ENCODE measurements at places on chromosomes 11 and 22.

GRCh38 chr11:45563171-45563570 lies 102.3 kb downstream of the CHST1 start:
- DNase-seq = no peak

- DNase-seq = peak; percentile 50
These were observed at the start of gene ADM2 for GRCh38 chr22:50481440-50482106. Gene ADM2 (plus strand): TSS chr22:50481543. CDS start chr22:50481848, 305 bp downstream.

DNA sequence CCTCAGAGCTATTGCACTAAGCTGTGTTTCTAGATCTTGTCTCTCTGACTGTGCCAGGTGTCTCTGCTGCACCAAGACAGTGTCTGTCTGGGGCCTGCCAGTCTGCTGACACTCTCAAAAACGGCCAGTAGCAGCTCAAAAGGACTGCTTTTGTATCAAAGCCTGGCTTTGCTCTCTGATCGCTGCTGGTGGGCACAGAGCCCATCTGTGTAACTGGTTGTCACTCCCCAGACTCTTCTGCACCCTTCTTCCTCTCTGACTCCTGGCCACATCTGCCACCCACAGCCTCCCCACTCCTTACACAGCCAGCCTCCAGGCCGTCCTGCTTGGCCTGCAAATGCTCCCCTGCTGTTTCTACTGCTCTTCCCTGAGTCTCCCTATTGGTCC lies 26.5 kb downstream of the MED15 start:
- DNase-seq = no peak

- DNase-seq = no peak
These were observed 561 bp downstream of the FXYD2 start for GRCh38 chr11:117823946-117824420.

DNA sequence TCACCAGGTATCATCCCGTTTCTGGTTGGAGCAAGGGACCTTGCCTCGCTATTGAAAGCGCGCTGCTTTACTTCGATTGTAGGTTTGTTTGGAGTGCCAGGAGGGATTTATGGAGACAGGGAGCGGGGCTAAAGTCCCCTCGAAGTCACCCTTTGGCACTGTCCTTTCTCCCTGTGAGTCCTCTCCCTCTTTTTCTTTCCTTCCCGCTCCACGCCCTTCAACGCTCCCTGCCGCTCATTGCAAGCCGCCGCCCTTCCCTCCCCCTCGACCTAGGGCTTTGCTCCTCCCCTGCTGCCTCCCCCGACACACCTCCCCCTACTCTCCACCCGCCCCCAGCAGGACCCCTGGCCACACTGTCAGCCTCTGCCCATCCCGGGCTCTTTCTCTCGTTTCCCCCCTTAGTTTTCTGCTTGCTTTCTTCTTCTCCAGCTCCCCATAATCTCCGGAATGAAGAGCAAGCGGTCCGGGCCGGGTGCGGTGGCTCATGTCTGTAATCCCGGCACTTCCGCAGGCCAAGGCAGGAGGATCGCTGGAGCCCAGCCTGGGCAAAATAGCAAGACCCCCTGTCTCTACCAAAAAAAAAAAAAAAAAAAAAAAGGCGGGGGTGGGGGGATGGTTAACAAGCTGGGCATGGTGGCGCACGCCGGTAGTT lies 41.0 kb downstream of the AHNAK start:
- no peak for DNase-seq

DNA sequence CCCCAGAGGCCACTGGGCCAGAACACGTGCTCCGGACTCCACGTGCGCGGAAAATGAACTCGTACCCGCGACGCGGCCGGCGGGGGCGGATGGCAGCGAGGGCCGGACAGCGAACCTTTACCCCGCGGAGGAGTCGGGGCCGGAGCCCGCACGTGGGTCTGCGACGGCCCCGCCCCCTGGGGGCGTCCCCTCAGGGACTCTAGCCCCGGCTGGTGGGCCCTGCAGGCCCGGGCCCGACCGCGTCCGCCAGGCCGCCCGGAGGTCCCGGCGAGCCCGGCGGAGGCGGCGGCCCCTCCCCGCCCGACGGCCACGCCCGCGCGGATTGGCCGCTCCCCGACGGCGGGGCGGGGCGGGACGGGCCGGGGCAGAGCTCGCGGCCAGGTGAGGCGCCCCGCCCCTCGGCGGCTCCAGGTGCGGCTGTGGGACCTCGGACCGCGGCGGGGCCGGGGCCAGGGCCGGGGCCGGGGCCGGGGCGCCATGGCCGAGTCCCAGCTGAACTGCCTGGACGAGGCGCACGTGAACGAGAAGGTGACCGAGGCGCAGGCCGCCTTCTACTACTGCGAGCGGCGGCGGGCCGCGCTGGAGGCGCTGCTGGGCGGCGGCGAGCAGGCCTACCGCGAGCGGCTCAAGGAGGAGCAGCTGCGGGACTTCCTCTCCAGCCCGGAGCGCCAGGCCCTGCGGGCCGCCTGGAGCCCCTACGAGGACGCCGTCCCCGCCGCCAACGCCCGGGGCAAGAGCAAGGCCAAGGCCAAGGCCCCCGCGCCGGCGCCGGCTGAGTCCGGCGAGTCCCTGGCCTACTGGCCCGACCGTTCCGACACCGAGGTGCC lies at the start of gene FAM83F:
TSS of gene FAM83F (plus strand) at position 389 of the 827 bp plus-strand sequence. CDS start at position 478, 89 bp downstream.
- DNase-seq = no peak

GRCh38 chr11:134516529-134516928 lies 104.5 kb upstream of the B3GAT1 start:
- no peak for DNase-seq

DNA sequence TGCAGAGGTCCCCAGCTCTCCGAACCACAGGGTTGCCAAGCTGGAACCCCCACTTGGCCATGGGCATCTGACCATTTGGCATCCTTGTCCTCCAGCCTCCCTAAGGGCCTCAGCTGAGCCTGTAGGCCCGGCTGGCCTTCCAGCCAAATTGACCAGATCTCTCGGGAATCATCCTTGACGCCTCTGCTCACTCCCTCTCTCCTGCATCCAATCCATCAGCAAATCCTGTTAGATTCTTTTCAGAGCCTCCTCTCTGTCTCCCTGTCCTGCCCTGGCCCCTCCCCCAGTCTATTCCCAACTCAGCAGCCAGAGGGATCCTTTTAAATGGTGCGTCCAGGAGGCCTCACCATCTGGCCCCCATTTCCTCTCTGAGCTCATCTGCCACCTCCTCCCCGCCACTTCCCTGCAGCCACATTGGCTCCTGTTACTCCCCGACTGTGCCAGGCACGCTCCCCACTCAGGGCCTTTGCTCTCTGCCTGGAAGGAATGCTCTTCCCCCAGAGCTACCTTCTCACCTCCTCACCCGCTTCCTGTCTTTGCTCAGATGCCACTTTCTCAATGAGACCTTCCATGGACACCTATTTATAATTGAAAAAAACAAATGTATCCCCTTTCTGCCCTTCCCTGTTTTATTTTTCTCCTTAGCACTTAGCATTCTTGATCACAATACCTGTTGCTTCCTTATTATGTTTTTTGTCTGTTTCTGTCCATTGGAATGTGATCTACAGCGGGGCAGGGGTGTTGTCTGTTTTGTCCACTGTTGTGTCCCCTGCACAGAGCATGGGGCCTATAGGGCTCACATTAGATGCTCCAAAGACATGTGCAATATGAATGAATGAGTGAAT lies 78.1 kb downstream of the NFAM1 start:
- no peak for DNase-seq

DNA sequence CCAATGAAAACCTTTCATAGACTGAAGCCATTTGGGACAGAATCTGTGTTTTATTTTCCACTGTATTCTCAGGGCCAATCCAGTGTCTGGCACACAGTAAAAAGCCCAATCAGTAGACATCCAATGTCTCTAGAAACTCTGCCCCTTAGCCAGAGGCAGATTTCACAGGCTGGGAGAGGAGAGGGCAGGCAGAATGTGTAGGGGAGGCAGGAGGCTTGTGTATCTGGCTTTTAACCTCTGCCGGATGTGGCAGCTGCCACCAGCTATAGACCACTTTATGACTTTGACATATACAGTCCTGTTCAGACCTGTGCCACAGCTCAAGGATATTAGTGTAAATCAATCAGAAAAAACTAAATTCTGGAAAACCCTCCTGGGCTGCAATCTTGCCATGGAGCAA lies 4.4 kb downstream of the EXPH5 start:
- DNase-seq = no peak

GRCh38 chr11:113856966-113857759 lies 18.2 kb downstream of the USP28 start:
- DNase-seq = no peak

GRCh38 chr11:119505861-119506260 lies 82.9 kb upstream of the THY1 start:
- no peak for DNase-seq

DNA sequence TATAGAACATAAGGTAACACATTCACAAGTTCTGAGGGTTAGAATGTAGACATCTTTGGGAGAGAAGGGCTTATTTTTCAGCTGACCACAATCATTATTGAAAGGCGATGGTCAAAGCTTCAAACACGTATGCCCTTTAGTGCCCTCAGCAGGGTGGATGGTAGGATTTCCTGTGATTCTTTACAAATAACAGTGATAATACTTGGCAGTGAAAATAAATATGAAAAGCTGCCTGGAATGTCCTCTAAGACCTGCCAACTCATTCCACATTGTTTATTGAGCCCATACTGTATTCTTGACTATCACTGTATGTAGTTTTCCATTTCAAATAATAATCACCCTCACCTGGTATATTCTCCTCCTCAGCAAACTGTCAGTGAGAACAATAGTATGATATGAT lies 13.7 kb upstream of the MPEG1 start:
- DNase-seq = no peak

GRCh38 chr11:104219096-104219495 lies 55.1 kb upstream of the PDGFD start:
- no peak for DNase-seq

- no peak for DNase-seq
These were observed 16.8 kb downstream of the PPIL2 start for GRCh38 chr22:21682385-21683175.

DNA sequence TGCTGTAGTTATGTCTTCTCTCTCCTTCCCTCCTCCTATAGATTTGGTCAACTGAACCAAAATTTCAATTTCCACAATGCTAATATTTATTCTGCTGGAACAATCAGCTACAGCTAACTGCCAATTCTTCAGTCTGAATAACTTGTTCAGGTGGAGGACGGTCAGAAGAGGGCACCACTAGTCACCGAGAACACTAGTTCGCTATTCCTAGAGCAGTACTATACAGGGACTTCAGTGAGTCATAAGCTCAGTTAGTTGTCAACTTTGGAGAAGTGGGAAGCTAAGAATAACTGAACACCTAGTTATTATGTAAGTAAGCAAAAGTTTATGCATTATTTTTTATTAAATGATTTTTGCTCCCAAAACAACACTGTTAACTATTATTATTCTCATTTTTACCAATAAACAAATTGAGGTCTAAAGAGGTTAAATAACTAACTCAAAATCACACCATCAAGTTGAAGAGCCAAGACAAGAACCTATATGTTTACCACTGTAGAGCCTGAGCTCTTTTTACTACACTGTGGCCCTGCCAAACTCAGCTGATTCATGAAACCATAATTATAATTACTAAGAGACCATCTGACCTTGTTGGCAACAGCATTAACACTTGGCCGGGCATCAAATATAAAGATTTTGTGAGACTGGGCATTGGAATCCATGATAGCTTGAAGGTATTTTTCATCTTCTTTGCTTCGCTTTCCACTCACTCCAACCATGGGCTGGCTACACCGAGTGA lies 59.0 kb downstream of the CEP57 start:
- DNase-seq = no peak

DNA sequence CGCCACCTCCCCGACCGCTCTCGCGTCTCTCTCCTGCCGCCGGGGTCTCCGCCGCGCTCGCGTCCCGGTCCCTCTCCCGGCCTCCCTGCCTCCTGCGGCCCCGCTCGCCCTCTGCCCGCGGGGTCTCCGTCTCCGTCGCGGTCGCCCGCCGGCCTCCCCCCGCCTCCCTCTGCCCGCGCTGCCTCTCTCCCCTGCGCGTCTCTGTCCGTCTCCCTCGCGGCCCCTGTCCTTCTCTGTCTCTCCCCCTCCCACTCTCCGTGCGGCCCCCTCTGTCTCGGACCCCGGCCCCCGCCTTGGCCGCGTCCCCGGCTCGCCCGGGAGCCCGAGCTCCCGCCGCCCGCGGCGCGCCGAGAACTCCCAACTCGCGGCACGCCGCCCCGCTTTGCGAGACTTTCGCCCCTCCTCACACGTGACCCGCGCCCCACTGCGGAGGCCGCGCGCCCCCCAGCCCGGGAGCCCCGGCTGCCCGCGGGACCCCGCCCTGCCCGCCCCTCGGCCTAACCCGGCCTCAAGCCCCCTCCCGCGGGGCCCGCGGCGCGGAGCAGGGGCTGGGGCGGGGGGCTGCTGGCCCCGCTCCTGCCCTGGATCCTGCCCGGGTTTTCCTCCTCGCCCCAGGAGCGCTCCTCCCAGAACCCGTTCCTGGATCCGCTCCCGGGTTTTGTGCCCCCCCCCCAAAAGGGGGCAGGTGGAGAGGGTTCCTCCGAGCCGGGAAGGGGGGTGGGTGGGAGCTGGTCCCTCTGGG lies 702 bp upstream of the KCNJ4 start:
- DNase-seq = no peak

DNA sequence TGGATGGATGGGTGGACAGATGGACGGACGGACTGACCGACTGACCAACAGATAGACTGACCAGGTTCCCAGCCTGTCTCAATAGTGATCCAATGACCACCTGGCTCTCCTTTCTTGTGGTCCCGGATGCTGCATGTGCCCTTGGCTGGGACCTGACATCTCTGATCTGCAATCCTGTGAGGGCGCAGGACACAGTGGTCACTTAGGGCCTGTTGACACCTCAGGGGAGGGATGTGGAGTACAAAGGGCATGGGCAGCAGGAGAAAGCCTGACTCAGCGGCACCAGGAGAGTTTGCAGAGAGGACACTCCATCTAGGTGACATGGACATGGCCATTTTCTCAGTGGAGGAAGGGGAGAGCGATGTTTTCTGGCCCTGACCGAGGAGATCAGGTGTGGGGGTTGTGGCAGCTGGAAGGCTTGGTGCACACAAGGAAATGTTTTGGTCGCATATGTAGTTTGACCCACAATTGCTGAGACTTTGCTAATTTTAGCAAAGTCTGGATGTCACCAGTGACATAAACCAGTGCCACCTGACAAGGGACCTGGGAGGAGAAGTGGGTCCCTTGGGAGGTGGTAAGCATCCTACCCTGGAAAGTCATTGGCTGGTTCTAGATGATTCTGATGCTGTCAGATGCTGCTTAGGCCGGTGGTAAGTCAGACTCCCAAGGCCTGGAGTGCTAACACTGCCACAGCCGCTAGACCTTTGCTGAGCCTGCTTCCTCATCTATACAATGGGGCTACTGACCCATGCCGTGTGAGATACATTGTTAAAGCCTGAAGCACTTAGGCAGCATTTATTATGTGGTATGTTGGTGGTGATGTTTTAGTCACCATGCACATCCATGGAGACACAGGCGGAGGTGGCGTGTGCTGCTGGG lies 50.7 kb downstream of the CD82 start:
- DNase-seq = no peak

DNA sequence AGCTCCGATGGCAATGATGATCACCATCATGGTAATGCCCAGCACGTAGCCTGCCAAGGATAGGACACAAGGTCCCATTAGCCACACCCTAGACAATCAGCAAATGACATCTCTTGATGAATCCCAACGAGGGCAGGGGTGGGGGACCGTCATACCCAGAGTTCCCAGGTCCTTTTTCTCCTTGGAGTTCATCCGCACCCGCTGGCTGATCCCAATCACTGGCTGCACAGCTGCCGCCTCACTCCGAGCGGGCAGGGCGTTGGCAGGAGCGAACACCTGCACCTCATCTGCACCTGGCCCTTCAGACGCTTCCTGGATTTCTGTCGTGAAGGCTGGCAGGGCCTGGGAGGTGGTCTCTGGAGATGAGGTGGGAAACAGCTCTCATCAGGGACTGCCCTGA lies 2.9 kb downstream of the PIK3IP1 start:
- DNase-seq = no peak

Measured in T follicular helper cell (primary cell).